ENCODE measurements at places on chromosomes 1 and 21. TPM values are rescaled to one million over a fixed set of nuclear protein-coding genes. Genes with fewer than 3 reads are reported as not detected.

DNA sequence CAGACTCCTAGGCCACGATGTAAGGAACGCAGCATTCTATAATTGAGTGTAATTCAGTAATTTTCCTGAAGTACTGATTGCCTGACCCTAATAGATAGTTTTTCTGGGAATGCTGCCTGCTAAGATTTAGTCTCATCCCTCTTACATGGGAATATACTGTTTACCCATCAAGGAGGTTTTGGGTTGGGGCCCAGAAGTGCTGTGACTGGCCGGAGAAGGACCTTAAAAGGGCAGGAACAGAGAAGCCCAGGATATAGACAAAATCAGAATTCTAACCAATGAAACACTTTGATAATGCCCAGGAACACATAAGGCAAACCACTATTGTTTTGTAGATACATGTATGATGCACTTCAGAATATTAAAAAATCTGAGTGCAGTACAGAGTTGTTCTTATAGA lies 111.6 kb downstream of the RGS2 start:
- no peak overlapping the region for H3K4me3 ChIP-seq
- H3K27ac ChIP-seq = no peak overlapping the region
- DNase-seq = no peak
- H3K27me3 ChIP-seq = no peaks in the 10 kb centered on the region
- H3K4me1 ChIP-seq = peaks cover 5% of the 10 kb centered on the region

DNA sequence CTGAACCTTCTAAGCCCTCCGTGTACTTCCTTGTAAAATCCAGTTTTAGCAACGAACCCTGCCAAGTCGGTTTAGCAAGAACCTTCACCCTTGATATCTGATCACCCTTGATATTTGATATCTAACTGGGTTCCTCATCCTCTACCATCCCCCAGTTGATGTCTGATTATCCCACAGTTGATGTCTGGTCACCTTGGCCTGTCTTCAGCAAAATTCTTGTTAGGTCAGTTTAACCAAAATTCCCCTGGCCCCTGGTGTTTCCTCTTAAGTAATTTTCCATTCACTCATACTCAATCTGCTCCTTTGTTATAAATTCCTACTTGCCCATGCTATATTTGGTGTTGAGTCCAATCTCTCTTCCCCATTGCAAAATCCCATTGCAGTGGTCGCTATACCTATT lies 114.5 kb upstream of the ZNHIT6 start:
- H3K27ac ChIP-seq = no peak overlapping the region
- no peak overlapping the region for H3K4me3 ChIP-seq

- no peak overlapping the region for H3K4me3 ChIP-seq
- H3K27me3 ChIP-seq = no peaks in the 10 kb centered on the region
- H3K36me3 ChIP-seq = no peaks in the 10 kb centered on the region
- no peak for DNase-seq
- H3K4me1 ChIP-seq = peaks cover 51% of the 10 kb centered on the region
Observed at GRCh38 chr1:182182311-182182710, 120.8 kb upstream of the ZNF648 start.

- DNase-seq = peak; percentile 88
- no peak overlapping the region for H3K4me3 ChIP-seq
- H3K27me3 ChIP-seq = no peaks in the 10 kb centered on the region
- no peaks in the 10 kb centered on the region for H3K36me3 ChIP-seq
- no peak overlapping the region for H3K27ac ChIP-seq
- peaks cover 16% of the 10 kb centered on the region for H3K4me1 ChIP-seq
Observed at GRCh38 chr21:14901482-14901958, 163.3 kb downstream of the NRIP1 start.

- no peaks in the 10 kb centered on the region for H3K27me3 ChIP-seq
- H3K4me3 ChIP-seq = no peak overlapping the region
- DNase-seq = no peak
- H3K36me3 ChIP-seq = no peaks in the 10 kb centered on the region
- peaks cover 20% of the 10 kb centered on the region for H3K4me1 ChIP-seq
Observed at GRCh38 chr1:44532567-44532944, 127.5 kb downstream of the RNF220 start.

DNA sequence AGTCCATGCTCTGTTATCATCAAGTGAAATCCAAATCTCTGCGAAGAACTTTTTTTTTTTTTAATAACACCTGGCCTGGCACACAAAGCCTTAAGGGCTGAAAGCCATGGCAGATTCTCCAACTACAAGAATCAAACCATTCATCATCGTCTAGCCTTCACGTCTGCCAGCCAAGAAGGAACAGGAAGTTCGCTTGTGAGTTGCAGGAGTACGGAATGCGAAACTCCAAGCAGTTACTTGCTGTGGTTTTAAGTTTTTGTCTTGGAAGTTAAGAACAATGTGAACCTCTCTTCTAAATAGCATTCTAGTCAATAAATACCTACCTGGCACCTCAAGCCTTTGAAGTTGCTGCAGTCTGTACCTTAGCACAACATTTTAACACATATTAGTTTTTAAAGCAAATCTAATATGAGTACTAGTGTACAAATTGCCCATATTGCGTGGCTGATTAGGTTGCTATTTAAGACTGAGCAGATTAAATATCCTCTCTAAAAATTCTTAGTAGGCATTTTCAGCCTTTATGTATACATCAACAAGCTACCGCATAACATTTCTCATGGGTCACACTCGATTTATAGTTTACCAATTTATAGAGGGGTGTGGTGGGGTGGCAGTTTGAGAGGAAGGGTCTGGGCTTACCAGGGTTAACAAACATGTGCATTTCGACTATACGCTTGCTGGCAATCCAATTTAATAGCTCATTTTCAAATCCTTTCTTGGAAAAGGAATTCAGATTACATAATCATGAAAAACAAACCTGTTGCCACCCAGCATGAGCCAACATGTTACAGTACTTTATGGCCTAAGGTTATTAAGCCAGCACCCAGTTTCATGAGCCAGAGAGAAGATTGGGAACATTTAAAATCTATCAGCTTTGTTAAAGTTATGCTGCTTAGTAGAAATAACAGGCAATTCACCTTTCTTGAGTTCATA lies 22.2 kb upstream of the PTPN14 start:
- peaks cover 65% of the 10 kb centered on the region for H3K4me1 ChIP-seq
- peak overlapping the region; percentile 59 for H3K4me3 ChIP-seq
- peak; percentile 97 for DNase-seq
- peaks cover 16% of the 10 kb centered on the region for H3K36me3 ChIP-seq
- no peaks in the 10 kb centered on the region for H3K27me3 ChIP-seq

GRCh38 chr21:38380481-38381137 lies 117.7 kb downstream of the ERG start:
- no peaks in the 10 kb centered on the region for H3K4me1 ChIP-seq
- H3K4me3 ChIP-seq = no peak overlapping the region
- peak; percentile 46 for DNase-seq
- no peaks in the 10 kb centered on the region for H3K27me3 ChIP-seq

GRCh38 chr1:80384083-80384830 lies 1377.7 kb upstream of the ADGRL4 start:
- H3K36me3 ChIP-seq = peaks cover 2% of the 10 kb centered on the region
- no peaks in the 10 kb centered on the region for H3K27me3 ChIP-seq
- no peaks in the 10 kb centered on the region for H3K4me1 ChIP-seq
- no peak overlapping the region for H3K4me3 ChIP-seq
- no peak overlapping the region for H3K27ac ChIP-seq

GRCh38 chr1:8171751-8172464 lies 145.8 kb upstream of the ERRFI1 start:
- H3K27me3 ChIP-seq = no peaks in the 10 kb centered on the region
- H3K36me3 ChIP-seq = no peaks in the 10 kb centered on the region
- no peak overlapping the region for H3K4me3 ChIP-seq
- no peak for DNase-seq
- no peak overlapping the region for H3K27ac ChIP-seq

DNA sequence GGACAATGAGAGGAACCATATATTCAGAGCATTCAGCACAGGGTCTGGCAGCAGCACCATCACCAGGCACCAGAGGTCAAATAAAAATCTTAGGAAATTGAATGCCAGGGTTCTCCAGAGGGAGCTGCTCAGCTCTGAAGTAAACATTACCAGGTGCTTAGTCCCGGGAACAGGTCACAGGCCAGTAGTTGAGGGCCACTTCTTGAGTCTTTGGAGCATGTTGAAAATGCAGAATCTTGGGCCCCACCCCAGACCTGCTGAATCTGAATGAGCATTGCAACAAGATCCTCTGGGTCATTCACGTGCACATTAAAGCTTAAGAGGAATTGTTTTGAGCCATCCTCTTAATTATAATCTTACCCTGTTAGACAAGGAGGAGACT lies 33.8 kb downstream of the PHC2 start:
- no peaks in the 10 kb centered on the region for H3K36me3 ChIP-seq
- no peak for DNase-seq
- H3K27me3 ChIP-seq = no peaks in the 10 kb centered on the region
- H3K4me3 ChIP-seq = no peak overlapping the region

- no peak overlapping the region for H3K4me3 ChIP-seq
- H3K27ac ChIP-seq = no peak overlapping the region
- H3K27me3 ChIP-seq = peaks cover 43% of the 10 kb centered on the region
- no peaks in the 10 kb centered on the region for H3K36me3 ChIP-seq
- H3K4me1 ChIP-seq = peaks cover 9% of the 10 kb centered on the region
Observed at GRCh38 chr1:46459315-46459714, 30.3 kb upstream of the DMBX1 start.

GRCh38 chr1:203100516-203100869 lies 14.7 kb upstream of the MYOG start:
- no peak overlapping the region for H3K4me3 ChIP-seq
- H3K27me3 ChIP-seq = peaks cover 9% of the 10 kb centered on the region
- no peak overlapping the region for H3K27ac ChIP-seq
- no peak for DNase-seq
- H3K4me1 ChIP-seq = no peaks in the 10 kb centered on the region

DNA sequence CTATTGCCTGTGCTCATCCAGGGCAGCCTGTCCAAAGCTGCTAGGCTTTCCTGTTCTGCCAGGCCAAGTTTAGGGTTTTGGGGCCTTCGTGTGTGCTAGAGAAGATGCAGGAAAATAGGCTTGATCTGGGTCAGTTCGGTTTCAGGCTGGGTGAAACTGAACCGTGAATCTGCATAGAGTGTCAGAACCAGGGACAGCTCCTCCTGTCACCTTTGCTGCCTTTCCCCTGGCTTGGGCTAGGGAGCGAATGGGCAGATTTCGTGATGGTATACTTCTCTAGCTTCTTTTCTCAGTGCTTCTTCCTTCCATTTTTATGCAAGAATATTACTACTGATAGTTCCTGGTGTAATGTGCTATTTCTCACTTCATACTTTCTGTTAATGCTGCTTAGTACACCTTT lies 6.0 kb upstream of the AGO1 start:
- no peaks in the 10 kb centered on the region for H3K36me3 ChIP-seq
- peaks cover 2% of the 10 kb centered on the region for H3K4me1 ChIP-seq
- DNase-seq = peak; percentile 39
- no peak overlapping the region for H3K4me3 ChIP-seq
- no peak overlapping the region for H3K27ac ChIP-seq

- no peak overlapping the region for H3K4me3 ChIP-seq
- no peak overlapping the region for H3K27ac ChIP-seq
- H3K27me3 ChIP-seq = no peaks in the 10 kb centered on the region
- DNase-seq = no peak
- H3K4me1 ChIP-seq = peaks cover 2% of the 10 kb centered on the region
Observed at GRCh38 chr21:17498586-17498985, 14.3 kb upstream of the CXADR start.

Gene OR6K3
- not detected for total RNA-seq

Gene OR2L3
- not detected for total RNA-seq

Gene IGSF8
- 19.7 TPM for total RNA-seq
